Stimulated activated CD4-positive, alpha-beta T cell treated with anti-CD3 and anti-CD28 coated beads, Interleukin-4, amount 100 ng/mL, for 1 hour (primary cell): ENCODE measurements at places on chromosomes 12 and 14.

GRCh38 chr12:84911271-84912197 lies 1.1 kb downstream of the SLC6A15 start:
- DNase-seq, result no peak

- no peak for DNase-seq
These were observed 44.5 kb downstream of the TECPR2 start for GRCh38 chr14:102407258-102407657.

- DNase-seq, result no peak
These were observed 773.1 kb upstream of the TBX3 start for GRCh38 chr12:115456946-115457689.

DNA sequence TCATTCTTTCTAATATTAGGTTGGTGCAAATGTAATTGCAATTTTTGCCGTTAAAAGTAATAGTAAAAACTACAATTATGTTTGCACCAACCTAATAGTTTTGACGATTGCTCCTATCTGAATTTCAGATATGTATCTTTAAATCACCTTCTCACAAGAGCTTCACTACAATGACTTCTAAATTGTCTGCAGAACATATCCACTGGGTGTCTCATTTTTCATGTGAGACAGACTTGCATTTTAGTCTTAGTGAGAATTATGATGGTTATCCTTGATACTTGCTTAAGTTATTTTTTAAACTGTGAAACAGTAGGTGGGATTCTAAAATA lies 84.6 kb downstream of the ITPR2 start:
- no peak for DNase-seq

DNA sequence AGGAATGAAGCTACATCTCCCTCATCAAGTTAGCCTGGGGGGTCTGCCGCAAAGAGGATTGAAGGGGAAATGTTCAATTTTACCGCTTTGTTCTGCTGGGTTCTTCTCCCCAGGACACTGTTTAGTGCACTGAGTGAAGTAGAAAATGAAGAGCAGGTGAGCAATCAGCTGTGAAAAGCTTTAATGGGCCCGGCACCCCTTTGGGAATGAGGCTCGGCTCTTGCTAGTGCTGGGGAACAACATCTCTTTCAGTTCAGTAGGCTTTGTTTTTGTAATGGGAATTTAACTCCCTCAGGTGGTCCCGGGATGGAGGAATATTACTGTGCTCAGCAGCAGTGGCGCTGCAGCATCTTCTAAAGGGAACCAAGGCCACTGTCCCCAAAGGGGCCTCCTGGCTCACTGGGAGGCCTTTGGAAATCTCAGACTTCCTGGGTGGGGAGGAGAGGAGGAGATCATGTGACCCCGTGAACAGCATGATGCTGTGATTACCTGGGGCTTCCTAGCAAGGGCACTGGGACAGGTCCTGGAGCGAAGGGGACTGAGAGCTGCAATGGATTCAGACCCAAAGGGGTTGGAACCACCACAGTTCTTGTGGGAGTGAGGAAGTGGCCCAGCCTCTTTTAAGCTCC lies 85.2 kb upstream of the MAX start:
- no peak for DNase-seq

GRCh38 chr12:124440841-124441381 lies 126.5 kb downstream of the NCOR2 start:
- no peak for DNase-seq

DNA sequence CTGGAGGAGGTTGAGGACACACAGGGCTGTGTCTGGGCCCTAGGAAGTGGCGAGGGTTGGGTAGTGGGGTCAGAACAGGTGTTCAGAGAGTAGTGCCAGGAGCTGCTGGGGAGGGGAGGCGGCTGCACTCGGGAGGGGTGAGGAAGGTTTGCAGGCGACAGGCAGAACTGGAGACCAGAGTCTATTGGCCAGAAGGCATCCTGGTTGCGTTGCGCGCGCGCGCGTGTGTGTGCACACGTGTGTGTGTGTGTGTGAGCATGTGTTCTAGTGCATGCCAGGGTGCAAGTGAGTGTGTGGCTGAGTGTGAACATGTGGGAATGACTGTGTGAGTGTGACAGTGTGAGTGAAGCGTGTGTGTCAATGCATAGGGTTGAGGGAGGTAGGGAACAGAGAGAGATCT lies 86.4 kb downstream of the CCDC92 start:
- no peak for DNase-seq

- no peak for DNase-seq
These were observed 5.5 kb upstream of the HDAC7 start for GRCh38 chr12:47825173-47825639.

GRCh38 chr12:57096748-57097553 lies 8.0 kb downstream of the NAB2 start:
- no peak for DNase-seq

DNA sequence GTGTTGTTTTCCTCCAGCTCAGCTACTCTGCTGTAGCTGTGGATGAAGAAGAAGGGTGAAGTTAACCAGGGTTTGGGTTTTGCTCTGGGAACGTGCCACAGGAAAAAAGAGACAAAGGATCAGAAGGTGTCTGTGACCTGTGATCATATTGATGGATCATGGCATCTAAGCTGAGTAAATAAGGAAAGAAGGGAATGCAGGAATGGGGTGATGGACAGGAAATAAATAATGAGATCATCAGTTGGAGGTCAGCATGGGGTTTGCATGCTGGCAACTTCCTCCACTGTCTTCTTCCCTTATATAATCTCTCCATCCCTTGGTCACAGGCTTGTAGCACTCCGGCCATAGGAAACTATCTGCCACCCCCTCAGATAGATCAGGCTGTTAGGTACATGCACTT lies 430.3 kb upstream of the PDE3A start:
- DNase-seq, result no peak

GRCh38 chr14:49992901-49993339 lies 100.0 kb downstream of the ARF6 start:
- DNase-seq, result no peak

- DNase-seq, result no peak
These were observed 281.7 kb downstream of the ALG10 start for GRCh38 chr12:34304001-34304400.

- no peak for DNase-seq
These were observed 77.7 kb upstream of the GNPNAT1 start for GRCh38 chr14:52868911-52869618.

- no peak for DNase-seq
These were observed 180.2 kb downstream of the EPS8 start for GRCh38 chr12:15608941-15609340.

DNA sequence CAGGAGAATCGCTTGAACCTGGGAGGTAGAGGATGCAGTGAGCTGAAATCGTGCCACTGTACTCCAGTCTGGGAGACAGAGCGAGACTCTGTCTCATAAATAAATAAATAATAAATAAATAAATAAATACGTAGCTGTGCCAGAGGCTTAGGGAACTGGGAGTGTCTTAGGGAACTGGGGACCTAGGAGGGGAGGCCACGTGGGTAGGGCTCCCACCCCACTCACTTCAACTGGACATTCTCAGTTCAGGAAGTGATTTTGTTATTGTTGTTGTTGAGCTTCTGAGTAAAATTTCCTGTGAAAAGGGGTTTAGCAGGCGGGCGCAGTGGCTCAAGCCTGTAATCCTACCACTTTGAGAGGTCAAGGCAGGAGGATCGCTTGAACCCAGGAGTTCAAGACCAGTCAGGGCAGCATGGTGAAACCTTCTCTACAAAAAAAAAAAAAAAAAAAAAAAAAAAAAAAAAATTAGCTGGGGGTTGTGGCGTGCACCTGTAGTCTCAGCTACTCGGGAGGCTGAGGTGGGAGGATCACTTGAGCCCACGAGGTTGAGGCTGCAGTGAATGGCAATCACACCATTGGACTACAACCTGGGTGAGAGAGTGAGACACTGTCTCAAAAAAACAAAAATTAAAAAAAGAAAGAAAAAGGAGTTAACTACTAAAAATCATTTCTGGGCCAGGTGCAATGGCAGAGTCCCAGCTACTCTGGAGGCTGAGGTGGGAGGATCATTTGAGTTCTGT lies 19.0 kb upstream of the ANKRD9 start:
- DNase-seq, result no peak
